ENCODE measurements at places on chromosomes 6 and 20. TPM values are rescaled to one million over a fixed set of nuclear protein-coding genes. Genes with fewer than 3 reads are reported as not detected.

FAM162B gene
- total RNA-seq = not detected

GABRR1 gene
- not detected for total RNA-seq

VGLL2 gene
- not detected for total RNA-seq

SLC4A11 gene
- total RNA-seq = 0.36 TPM

TLDC2 gene
- total RNA-seq = not detected

POLH gene
- 25.6 TPM for total RNA-seq

EYS gene
- total RNA-seq = not detected

ACTL10 gene
- 4.3 TPM for total RNA-seq

PTK6 gene
- not detected for total RNA-seq

GMNN gene
- 41.7 TPM for total RNA-seq

ABHD16B gene
- total RNA-seq = not detected

TSPO2 gene
- total RNA-seq = not detected

TRIM40 gene
- not detected for total RNA-seq

CD2AP gene
- total RNA-seq = 29.6 TPM

FUT9 gene
- total RNA-seq = not detected

KHDC1L gene
- total RNA-seq = 0.50 TPM

NRN1 gene
- total RNA-seq = 2.0 TPM

NFYA gene
- total RNA-seq = 27.7 TPM

LBP gene
- not detected for total RNA-seq

NEURL2 gene
- 1.9 TPM for total RNA-seq

CNKSR3 gene
- not detected for total RNA-seq
